Cardiac muscle cell (in vitro differentiated cells and primary cell): ENCODE measurements at places on chromosomes 12 and 14. TPM values are rescaled to one million over a fixed set of nuclear protein-coding genes. Genes with fewer than 3 reads are reported as not detected.

- no peaks in the 10 kb centered on the region for H3K36me3 ChIP-seq
- no peaks in the 10 kb centered on the region for H3K4me1 ChIP-seq
- H3K27ac ChIP-seq = no peak overlapping the region
- no peak overlapping the region for H3K4me3 ChIP-seq
These were observed 279.3 kb upstream of the PDE3A start for GRCh38 chr12:20089077-20089476.

DNA sequence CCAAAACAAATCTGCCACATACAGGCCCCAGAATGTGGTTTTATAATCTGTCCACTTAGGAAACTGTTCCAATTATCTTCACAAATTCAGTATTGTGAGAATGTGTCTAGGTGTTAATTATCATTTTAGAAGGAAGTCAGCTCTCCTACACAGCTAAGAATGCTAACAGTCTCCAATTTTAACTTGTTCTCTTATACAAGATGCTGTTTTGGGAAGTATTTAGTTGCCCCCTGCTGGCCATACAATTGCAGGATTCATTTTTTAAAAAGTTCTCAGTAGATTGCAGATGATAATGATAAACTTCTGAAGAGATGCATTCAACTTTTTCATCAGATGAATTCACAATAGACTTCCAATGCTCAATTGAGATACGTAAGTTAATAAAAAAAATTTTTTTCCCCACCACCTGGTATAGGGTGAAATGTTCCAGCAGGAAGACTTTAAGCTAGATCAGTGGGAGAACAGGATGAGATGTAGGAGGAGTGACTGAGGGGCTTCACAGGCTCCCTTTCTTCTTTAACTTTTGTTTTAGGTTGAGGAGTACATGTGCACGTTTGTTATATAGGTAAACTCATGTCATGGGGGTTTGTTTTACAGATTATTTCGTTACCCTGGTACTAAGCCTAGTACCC is 27.3 kb upstream of the OSBPL8 start:
- H3K27ac ChIP-seq = no peak overlapping the region
- no peak overlapping the region for H3K4me3 ChIP-seq
- H3K27me3 ChIP-seq = no peaks in the 10 kb centered on the region
- no peaks in the 10 kb centered on the region for H3K4me1 ChIP-seq
- DNase-seq = peak; percentile 72
- no peaks in the 10 kb centered on the region for H3K36me3 ChIP-seq

GRCh38 chr12:87656311-87656710 is 372.9 kb downstream of the C12orf50 start:
- H3K27me3 ChIP-seq = no peaks in the 10 kb centered on the region
- DNase-seq = no peak

DNA sequence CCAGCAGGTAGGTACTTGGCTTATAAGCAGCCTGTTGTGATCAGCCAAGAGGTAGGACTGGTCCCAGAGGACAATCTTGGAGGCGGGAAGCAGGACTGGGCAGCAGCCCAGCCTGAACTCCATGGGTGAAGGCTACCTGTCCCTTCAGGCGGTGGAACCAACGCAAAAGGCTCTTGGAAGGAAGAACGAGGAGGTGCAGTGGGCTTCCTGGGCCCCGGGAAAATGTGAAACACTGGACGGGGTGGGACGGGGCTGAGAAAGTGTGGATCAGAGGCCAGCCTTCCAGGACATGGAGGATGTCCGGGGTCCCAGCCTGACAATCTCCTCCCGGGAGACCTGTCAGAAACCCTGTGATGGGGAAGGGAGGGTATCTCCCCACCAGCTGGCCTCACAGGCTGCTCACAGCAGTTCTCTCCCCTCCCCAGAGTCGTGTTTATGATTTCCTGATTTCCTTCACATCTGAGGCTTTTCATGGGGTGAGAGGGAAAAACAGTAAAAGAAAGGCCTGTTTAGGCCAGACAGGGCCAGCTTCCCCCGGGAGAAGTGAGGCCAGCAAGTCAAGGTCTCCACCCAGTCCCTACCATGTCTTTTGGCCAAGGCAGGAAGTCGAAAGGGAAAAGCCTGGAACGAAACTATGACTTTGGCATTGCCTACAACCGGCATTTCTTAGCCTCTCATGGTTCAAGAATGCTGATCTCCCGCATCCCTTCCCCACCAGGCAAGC is 11.3 kb downstream of the CMKLR1 start:
- H3K36me3 ChIP-seq = no peaks in the 10 kb centered on the region
- no peak overlapping the region for H3K27ac ChIP-seq
- no peak overlapping the region for H3K4me3 ChIP-seq
- no peak for DNase-seq

DNA sequence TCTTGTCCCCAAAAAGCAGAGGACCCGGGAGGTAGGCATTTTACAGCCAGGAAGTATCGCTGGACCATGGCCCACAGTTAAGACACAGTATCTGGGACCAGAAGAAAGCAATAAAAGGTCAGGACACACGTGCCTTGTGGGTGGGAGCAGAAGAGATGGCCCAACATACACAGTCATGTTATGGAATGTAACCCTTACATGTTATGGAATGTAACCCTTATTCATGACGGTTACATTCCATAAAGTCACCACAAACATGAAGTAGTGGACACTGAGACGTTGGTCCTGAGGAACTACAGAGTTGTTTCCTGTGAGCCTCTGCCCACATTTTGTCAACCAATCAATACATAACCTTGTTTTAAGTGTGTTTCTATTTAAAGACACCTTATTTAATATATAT is 285.6 kb upstream of the FKBP4 start:
- peaks cover 9% of the 10 kb centered on the region for H3K4me1 ChIP-seq
- DNase-seq = no peak
- H3K27me3 ChIP-seq = no peaks in the 10 kb centered on the region

- no peak overlapping the region for H3K27ac ChIP-seq
- peaks cover 7% of the 10 kb centered on the region for H3K4me1 ChIP-seq
- no peaks in the 10 kb centered on the region for H3K36me3 ChIP-seq
These were observed 40.2 kb upstream of the APPL2 start for GRCh38 chr12:105275997-105276733.

DNA sequence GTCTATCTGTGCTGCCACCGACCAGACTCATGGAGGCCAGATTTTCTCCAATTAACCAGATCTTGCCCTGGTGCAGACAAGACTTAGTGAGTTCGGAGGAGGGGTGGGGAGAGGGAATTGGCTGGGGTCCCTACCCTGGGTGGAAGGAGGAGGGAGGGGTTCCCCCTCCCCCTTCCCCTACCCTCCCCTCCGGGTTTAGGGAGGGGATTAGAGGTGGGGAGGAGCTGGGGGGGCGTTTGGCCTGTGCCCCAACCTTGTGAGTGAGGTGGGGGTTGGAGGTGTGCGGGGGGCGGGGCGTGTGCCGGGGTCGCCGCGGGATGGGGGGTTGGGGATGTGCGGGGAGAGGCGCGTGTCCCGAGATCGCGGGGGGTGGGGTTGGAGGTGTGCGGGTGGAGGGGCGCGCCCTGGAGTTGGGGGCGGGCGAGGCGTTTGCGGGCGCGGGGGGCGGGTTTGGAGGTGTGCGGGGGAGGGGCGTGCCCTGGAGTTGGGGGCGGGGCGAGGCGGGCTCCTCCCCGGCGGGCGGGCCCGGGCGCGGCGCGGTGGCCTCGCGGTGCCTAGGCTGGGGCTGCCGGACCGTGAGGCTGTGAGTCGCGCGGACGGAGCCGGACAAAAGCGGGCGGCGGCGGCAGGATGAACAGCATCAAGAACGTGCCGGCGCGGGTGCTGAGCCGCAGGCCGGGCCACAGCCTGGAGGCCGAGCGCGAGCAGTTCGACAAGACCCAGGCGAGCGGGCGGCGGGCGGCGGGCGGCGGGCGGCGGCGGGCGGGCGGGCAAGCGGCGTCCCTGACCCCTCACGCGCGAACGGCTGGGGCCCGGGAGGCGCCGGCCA is at the start of gene HIP1R:
HIP1R (plus strand) TSS at position 537 of the 829 bp plus-strand sequence; CDS start at position 631, 94 bp downstream.
- peak within 1 kb of the TSS; percentile 70 for H3K4me3 ChIP-seq
- H3K27me3 ChIP-seq = peaks cover 26% of the 10 kb centered on the region
- peak within 1 kb of the TSS; percentile 15 for H3K27ac ChIP-seq
- DNase-seq = peak; percentile 9

DNA sequence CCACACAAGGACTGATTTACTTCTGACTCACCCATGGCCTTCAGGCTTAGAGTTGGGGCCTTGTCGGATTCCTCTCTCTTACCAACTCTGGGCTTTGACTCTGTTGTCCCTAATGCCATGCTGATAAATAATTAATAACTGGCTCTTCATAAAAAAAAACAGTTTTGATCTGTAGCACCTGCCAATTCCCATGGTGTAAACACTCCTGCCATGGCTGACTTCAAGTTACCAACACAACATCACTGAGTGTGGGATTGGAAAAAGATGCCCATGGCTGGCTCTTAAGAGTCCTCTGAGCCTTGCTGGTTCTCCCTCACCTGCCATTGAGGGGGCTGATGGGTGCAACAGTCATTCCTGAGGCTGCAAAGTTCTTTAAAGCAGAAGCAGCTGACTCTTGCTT is 104.8 kb downstream of the KIF26A start:
- no peaks in the 10 kb centered on the region for H3K36me3 ChIP-seq
- no peaks in the 10 kb centered on the region for H3K27me3 ChIP-seq
- no peak for DNase-seq
- H3K4me3 ChIP-seq = no peak overlapping the region
- H3K4me1 ChIP-seq = no peaks in the 10 kb centered on the region

The CLEC6A gene
- 0.21 TPM in 1 of 2 replicates, not detected in the other for total RNA-seq

The PIANP gene
- total RNA-seq = 0.36 and 5.5 TPM in 2 replicates

The GYS2 gene
- total RNA-seq = not detected in 2 replicates

The PRKCH gene
- total RNA-seq = 64.0 and 128 TPM in 2 replicates

The HSPA2 gene
- 1.1 and 2.4 TPM in 2 replicates for total RNA-seq
